HS-5 (cell line): ENCODE measurements at places on chromosomes 7 and 10.

DNA sequence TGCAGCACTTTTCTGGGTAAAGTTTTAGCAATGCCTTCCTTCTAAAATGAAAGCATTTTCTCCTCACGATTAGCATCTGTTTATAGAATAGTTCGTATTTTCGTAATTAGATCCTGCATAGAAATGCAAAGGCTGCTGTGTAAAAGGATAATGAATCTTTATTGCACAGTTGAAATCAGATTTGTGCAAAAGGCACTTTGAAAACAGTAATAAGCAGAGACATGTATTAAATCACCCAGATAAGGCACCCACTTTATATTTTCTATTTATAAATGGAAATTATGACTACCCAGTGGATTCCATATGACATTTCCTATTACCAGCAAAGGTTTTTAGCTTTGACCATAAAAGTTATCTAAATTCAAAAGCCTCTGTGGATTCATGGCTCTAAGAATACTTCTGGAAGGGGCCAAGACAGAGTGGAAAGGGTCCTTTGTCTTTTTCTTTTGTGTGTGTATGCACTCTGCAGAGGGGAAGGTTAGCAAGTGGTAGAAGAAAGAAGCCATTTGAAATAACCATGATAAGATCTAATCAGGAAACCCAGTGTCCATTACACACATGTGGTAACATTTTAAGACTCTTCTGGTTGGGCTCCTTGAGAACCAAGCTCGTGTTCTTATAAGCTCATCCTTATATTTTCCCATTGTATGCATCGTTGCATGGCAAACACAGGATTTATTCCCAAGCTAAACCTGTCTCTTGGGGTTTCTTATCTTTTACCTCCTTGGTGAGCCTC is 612.1 kb downstream of the AUTS2 start:
- no peak for DNase-seq

GRCh38 chr7:55307123-55307916 is 57.8 kb upstream of the LANCL2 start:
- DNase-seq: no peak

GRCh38 chr7:112866424-112866823 is 76.2 kb upstream of the TMEM168 start:
- no peak for DNase-seq

- DNase-seq: no peak
These were observed 37.1 kb upstream of the GDF10 start for GRCh38 chr10:47262606-47263533.

- no peak for DNase-seq
These were observed 86.3 kb downstream of the CREB5 start for GRCh38 chr7:28498636-28499035.

GRCh38 chr7:119943942-119944600 is 328.9 kb upstream of the KCND2 start:
- DNase-seq: no peak

DNA sequence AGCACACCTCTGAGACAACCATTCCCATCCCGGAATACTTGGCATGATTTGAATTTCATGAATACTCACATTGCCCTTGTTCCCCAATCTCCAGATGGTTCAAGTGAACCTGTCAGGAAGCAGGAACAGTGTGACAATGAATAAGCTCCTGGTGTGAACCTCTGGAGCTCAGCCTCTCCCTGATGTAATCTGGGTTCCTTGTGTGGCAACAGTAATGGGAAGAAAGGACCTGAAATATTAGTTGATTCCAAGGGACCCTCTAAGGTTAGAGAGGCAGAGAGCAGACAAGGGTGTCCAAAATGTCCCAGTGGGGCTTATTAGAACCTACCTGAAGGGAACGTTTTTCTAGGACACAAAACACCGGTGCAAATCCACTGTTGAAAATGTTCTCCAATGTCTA is 8.5 kb downstream of the OR2A7 start:
- DNase-seq: no peak

DNA sequence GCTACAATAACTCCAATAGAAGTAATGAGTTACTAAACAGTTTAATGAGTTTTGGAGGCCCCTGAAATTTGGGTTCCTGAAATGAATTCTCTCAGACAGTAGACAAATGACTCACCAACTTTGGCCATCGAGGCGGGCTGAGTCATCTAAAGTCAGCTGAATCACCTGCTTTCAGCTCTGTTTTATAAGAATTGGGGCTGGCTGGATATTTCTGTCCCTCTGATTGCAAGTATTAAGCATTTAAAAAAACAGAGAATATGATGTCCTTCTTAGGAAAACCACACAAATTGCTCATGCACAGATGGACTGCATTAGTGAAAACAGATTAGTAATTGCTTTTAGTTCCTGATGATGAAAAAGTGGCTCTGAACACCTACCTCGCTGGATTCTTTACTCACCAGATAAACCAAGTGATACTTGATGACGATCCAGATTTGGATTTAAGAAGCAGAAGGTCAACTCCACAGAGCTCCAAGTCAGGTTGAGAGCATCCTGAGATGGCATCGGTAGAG is 59.1 kb downstream of the ZNF365 start:
- peak; percentile 90 for DNase-seq

GRCh38 chr7:37956791-37957190 is 36.4 kb downstream of the EPDR1 start:
- no peak for DNase-seq

DNA sequence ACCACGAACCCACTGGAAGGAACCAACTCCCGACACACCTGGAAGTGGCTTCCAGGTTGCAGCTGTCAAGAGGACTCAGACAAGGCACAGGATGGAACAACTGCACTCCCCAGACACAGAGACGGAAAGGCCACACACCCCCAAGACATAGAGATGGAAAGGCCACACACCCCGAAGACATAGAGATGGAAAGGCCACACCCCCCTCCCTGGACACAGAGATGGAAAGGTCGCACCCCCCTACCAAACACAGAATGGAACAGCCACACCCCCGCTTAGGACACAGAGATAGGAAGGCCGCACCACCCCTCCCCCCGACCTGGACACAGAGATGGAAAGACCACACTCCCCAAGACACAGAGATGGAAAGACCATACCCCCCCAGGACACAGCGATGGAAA is 7.6 kb downstream of the ZNF511 start:
- no peak for DNase-seq

- no peak for DNase-seq
These were observed 3.0 kb upstream of the EBF3 start for GRCh38 chr10:129966889-129967578.

- DNase-seq: no peak
These were observed 562.4 kb upstream of the AUTS2 start for GRCh38 chr7:69035826-69036225.

GRCh38 chr7:92735707-92736106 is 100.7 kb downstream of the CDK6 start:
- DNase-seq: no peak

- no peak for DNase-seq
These were observed 79.4 kb upstream of the PRR15 start for GRCh38 chr7:29484280-29484679.
